ENCODE measurements at places on chromosomes 5 and 9.

DNA sequence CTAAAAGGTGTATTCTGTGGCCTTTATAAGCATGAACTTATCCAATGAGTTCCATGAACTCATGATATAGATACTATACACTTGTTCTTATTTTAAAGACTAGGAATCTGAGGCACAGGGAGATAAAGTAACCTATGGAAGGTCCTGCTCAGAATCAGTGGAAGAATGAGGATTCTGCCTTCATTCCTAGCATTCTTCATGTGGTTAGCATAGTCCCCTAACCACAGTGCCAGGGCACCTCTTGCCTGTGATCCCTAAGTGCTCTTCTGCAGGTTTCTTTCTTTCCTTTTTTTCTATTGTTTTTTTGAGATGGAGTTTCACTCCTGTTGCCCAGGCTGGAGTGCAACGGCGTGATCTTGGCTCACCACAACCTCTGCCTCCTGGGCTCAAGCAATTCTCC lies 174.1 kb downstream of the C9orf152 start:
- no peak for DNase-seq

DNA sequence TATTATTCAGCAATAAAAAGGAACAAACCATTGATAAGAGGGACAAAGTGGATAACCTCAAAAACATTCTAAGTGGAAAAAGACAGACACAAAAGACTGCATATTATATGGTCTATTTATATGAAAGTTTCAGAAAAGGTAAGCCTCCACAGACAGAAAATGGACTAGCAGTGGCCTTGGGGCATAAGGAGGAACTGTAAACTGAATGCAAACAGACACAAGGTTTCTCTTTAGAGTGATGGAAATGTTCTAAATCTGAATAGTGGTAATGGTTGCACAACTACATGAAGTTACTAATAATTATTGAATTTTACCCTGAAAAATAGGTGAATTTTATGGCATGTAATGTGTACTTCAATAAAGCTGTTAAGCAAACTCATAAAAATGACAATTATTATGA lies 286.3 kb upstream of the PAPPA start:
- no peak for DNase-seq

DNA sequence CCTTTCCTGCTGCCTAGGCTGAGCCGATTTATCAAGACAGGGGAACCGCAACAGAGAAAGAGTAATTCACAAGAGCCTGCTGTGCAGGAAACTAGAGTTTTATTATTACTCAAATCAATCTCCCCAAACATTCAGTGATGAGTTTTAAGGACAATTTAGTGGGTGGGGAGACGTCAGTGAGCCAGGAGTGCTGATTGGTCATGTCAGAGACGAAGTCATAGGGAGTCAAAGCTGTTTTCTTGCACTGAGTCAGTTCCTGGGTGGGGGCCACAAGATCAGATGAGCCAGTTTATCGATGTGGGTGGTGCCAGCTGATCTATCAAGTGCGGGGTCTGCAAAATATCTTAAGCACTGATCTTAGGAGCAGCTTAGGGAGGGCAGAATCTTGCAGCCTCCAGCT lies 19.0 kb downstream of the SNX24 start:
- DNase-seq, result no peak

DNA sequence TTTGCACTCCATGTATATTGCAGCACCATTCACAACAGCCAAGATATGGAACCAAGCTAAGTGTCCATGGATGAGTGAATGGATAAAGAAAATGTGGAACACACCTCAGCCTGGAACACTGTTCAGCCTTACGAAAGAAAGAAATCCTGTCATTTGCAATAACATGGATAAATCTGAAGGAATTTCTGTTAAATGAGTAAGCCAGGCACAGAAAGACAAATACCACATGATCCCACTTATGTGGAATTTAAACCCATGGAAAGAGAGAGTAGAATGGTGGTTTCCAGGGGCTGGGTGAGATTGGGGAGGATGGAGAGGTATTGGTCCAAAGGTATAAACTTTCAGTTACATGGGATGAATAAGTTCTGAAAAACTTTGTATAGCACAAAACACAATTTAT lies 228.9 kb upstream of the CD180 start:
- DNase-seq, result no peak

DNA sequence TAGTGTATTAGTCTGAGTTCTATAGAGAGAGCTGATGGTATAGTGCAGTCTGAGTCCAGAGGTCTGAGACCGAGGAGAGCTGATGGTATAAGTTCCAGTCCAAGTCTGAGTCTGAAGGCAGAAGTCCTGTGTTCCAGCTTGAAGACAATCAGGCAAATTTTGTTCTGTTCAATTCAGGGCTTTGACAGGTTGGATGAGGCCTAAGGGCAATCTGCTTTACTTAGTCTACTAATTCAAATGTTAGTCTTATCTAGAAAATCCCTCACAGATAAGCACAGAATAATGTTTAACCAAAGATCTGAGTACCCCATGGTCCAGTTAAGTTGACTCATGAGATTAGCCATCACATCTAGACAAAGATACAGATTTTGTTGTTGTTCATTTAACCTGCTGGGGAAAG lies 303.0 kb upstream of the KLF4 start:
- no peak for DNase-seq

- no peak for DNase-seq
Measured at GRCh38 chr5:59575648-59576445, 317.7 kb downstream of the PDE4D start.

- DNase-seq, result peak; percentile 80
Measured at GRCh38 chr5:32852535-32852934, 141.4 kb downstream of the NPR3 start.

- peak; percentile 18 for DNase-seq
Measured at GRCh38 chr5:178201221-178201926, 3.0 kb upstream of the HNRNPAB start.

- DNase-seq, result no peak
Measured at GRCh38 chr5:94830520-94830919, 212.1 kb downstream of the SLF1 start.

- no peak for DNase-seq
Measured at GRCh38 chr9:117732494-117732893, 28.3 kb downstream of the TLR4 start.

GRCh38 chr9:70495514-70495913 lies 81.1 kb upstream of the KLF9 start:
- DNase-seq, result no peak

DNA sequence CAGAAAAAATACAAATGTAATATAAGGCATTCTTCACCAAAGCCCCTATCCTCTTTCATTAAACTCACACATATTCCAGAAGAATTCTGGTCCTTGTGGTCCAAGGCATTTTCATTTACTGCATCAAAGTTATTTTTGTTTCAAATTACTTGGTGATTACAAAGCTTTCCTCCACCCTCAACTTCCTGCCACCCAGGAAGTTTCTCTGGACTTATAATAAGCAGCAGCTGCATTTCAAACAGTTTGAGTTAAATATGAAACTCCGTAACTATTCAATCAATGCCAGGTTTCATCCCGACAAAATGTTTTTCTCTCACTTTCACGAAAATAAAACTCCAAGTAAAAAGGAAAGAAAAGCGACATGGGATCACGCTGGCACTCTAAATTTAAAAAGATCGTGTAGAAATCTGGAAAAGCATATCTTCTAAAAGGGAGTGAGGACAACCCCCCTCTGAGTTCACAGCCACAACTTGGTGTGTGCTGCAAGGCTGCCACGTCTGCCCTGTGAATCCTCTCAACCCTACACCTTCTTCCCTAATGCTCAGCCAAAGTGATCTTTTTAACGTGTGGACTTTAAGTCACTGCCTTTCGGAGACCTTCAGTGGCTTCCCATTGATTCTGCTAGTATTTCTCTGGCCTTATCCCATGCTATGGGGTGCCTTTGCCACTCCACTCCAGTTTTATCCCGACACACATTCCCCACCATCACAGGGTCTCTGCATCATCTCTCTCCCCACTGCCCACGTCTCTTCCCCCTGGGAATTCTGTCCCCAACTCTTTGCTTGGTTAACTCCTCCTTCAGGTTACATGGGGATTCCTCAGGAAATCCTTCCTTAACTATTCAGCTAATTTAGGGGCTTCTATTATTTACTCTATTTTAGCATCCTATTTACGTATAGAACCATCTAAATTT lies 91.1 kb upstream of the CER1 start:
- no peak for DNase-seq

GRCh38 chr5:15365070-15365469 lies 134.9 kb upstream of the FBXL7 start:
- no peak for DNase-seq

DNA sequence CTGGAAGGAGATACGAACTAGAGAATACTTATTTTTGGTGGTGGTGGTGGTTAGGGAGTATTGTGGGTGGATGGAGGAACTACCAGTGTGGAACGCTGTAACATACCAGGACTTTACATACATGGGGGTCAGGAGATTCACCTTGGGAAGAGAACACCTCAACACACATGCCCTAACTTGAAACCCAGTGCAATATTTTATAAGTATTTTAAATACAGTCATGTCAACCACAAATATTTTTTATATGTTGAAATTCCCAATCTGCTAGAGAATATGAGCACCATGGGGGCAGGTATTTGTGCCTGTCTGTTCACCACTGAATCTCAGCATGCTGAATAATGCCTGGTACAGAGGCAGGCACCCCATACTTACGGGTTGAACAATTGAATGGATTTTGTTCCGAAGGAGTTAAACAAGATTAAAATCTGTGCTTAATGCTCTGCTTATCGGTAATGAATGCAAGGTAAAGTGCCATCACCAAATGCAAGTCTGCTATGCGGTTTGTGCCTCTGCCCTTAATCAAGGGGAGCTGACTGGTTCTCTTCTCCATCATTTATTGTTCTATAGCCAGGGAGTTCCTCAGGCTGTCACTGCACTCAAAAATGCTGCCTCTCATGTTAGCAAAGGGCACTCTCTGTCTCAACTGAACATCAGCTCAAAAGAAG lies 65.3 kb downstream of the RASEF start:
- DNase-seq, result no peak

GRCh38 chr5:32794086-32794485 lies 83.0 kb downstream of the NPR3 start:
- peak; percentile 53 for DNase-seq

GRCh38 chr5:125185740-125186139 lies 439.3 kb upstream of the ZNF608 start:
- DNase-seq, result no peak

DNA sequence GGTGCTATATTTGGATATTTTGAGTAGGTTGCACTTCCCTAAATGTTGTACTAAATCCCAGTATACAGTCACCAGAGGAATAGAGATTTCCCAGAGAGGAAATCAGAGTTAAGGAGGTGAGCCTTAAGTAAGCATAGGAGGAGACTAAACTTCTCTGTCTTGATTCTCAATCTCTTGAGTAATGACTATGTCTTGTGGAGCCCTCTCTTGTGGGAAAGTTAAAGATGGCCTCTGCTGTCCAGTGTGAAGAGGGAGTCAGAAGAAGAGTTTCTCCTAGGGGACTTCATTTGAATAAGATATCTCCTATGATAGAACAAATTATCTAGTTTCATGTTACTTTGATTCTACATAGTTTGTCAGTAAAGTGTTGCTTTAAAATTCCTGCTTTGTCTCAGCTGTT lies 502.5 kb downstream of the PDE4D start:
- DNase-seq, result no peak

DNA sequence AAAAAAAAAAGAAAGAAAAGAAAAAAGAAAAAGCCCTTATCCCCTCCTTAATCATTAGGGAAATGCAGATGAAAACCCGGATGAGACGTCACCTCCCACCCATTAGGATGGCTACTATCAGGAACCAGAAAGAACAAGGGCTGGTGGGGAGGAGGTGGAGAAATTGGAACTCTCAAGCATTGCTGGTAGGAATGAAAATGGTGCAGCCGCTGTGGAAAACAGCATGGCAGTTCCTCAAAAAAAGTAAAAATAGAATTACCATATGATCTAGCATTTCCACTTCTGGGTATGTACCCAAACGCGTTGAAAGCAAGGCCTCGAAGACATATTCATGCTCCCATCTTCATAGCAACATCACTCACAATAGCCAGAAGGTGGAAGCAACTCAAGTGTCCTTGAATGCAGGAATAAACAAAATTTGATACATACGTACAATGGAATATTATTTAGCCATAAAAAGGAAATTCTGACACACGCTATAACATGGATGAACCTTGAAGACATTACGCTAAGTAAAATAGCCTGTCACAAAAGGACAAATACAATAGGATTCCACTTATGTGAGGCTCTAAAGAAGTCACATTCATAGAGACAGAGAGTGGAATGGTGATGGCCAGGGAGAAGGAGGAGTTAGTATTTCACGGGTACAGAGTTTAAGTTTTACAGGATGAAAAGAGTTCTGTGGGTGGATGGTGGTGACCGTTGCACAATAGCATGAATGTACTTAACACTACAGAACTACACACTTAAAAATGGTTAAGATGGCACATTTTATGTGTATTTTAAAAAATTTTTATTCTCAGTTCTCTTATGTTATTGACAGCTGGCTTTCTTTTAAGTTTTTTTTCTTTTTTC lies 166.8 kb upstream of the IER5L start:
- no peak for DNase-seq

DNA sequence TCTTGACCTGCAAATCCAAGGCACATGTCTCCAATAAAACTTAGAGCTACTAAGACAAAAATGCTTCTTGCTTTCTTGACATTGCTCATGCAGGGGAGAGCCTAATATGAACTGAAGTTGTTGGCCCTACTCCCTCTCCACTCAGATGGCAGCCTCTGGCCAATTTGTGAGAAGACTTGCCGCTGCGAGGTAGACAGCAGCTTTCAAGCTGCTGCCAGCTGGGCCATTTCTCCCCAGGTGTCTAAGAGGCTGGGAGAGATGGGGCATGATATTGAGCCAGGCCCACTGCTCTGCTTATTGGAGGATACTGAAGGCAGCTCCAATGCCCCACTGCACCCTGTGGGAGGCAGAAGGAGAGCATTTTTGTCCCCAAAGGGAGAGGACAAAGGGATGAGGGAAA lies 380.5 kb downstream of the RASEF start:
- DNase-seq, result no peak

GRCh38 chr5:55851675-55851979 lies 470 bp downstream of the IL31RA start:
- no peak for DNase-seq

- DNase-seq, result no peak
Measured at GRCh38 chr5:81774374-81774773, 23.5 kb upstream of the SSBP2 start.

DNA sequence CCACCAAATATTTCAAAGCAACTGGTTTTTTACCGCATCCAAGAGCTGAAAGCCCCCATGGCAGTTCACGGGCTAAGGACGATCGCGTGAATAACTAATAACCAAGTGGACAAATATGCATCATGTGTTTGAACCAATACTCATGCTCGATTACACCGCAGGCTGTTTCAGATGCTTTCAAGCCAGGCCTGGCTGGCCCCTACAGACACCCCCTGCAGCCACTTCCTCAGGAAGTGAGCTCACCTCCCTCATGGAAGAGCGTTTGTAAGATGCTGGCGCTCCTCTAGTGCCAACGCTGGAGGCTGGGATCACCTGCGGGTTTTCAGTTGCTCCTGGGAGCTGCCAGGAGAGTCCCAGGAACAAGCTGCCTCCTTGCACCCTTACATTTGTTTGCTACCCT lies 53.9 kb upstream of the PTCH1 start:
- peak; percentile 66 for DNase-seq

GRCh38 chr5:997001-997474 lies 11.6 kb upstream of the NKD2 start:
- DNase-seq, result peak; percentile 67

GRCh38 chr5:169299663-169300467 lies 1.1 kb downstream of the SLIT3 start:
- DNase-seq, result peak; percentile 70

GRCh38 chr5:151383011-151383410 lies 35.7 kb upstream of the SLC36A2 start:
- no peak for DNase-seq
